Myocyte (in vitro differentiated cells): ENCODE measurements at places on chromosomes 2 and 18. TPM values are rescaled to one million over a fixed set of nuclear protein-coding genes. Genes with fewer than 3 reads are reported as not detected.

The RAB27B gene
- total RNA-seq: 6.8 and 11.4 TPM in 2 replicates

The TUBB8B gene
- total RNA-seq: not detected in 2 replicates

The RBMS1 gene
- 48.5 and 67.5 TPM in 2 replicates for total RNA-seq

DNA sequence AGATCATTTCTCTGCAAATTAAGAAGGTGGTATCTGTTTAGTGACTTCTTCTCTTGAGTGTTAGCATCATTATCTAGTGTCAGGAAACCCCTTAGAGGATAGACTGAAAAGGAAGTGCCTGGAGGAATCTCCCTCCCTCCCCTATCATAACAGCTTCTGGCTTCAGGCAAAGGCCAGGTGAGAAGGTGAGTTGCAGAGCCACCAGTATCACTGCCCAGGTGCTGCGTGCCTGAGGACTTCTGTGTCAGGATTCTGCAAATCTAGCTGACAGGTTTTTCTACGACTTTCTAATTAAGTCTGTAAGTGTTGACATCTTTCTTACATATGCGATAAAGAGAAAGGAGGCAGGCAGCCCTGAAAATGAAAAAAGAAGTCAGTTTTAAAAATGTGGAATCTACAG lies 111.9 kb downstream of the CCDC85A start:
- no peak for DNase-seq

- DNase-seq: peak; percentile 50
Observed at GRCh38 chr2:45210462-45211195, 201.4 kb upstream of the SIX2 start.

GRCh38 chr18:7322817-7323485 lies 92.1 kb downstream of the LRRC30 start:
- no peak for DNase-seq

GRCh38 chr2:211671977-211672376 lies 866.6 kb downstream of the ERBB4 start:
- DNase-seq: no peak

DNA sequence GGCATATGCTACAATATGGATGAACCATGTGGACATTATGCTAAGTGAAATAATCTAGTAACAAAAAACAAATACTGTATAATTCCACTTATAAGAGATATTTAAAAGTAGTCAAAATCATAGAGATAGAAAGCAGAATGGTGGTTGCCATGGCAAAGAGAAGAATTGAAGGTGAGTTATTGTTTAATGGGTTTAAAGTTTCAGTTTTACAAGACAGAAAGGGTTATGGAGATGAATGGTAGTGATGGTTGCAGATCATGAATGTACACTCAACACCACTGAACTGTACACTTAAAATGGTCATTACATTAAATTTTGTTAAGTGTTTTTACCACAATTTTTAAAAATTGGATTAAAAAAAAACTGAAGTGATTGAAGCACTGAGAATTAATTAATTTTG lies 298.2 kb upstream of the ZC3H15 start:
- DNase-seq: no peak

GRCh38 chr18:52391810-52392559 lies 52.0 kb downstream of the DCC start:
- no peak for DNase-seq

DNA sequence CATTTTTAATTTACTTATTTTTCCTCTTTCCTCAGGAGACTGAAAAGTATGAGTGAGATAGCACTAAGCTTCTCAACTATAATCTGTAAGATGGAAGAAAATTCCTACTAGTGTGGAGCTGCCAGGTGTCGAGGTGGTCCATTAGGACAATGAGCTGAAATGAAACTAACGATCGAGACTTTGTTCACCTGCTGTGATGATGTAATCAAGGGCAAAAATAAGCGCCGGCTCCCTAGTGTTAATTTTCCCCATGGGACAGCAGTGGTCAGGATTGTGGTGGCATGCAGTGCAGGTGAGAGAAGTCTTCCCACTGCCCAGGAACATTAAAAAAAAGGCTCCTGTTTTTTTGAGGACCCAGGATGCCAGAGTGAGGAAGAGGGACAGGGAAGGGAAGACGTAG lies 859.1 kb upstream of the GCFC2 start:
- no peak for DNase-seq
